H9 (cell line): ENCODE measurements at places on chromosomes 1 and 21.

GRCh38 chr1:24830680-24831272 lies 85.5 kb downstream of the CLIC4 start:
- no peak for DNase-seq

- DNase-seq: no peak
Measured at GRCh38 chr1:247500865-247501264, 35.4 kb downstream of the OR2C3 start.

GRCh38 chr1:206476591-206476990 lies 6.3 kb downstream of the IKBKE start:
- DNase-seq: no peak

DNA sequence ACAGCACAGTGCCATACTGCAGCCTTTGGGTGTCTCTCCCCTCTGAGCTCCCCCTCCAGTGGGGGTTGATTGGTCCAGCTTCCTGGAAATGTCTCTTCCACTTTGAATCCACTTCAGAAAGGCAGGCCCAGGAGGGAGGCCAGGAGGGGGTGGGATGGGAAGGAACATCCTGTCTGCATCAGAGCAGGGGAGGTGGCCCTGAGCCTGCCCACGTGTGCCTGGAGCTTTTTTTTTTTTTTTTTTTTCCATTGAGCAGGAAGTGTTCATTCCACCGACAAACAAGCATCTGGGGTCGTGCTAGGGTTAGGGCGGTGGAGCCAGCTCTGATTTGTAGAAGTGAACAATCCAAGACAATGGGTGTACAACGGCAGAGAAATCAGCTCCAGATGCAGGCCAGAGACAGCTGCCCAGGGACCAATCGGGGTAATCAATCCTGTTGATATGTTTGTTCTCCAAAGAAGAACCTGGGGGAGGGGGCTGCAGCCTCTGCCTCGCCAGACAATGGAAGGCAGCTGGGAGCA lies 93.3 kb downstream of the SSBP3 start:
- DNase-seq: peak; percentile 66

DNA sequence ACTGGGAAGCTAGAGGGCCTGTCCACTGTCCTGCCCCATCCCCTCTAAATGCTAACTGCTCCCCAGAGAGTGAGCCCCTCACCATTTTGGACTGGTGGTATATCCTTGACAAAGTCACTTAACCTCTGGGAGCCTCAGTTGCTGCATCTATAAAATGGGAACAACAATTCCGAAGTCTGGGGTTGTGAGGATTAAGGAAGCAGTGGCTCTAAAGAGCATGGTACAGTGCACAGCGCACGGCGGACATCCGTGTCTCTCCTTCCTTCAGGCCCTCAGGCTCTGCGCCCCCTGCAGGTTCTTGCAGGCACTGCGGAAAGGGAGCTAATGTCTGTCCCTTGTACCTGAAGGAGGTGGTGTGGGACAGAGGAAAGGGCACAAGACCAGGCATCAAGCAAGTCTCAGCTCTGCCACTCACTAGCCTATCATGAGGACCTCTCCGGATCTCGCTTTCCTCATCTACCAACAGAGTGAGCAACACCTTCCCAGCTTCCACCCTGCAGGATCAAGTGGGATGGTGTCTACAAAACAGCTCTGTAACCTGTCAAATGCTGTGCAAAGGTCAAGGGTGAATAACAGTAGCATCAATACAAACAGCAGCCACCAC lies 20.1 kb downstream of the ECE1 start:
- DNase-seq: peak; percentile 92

DNA sequence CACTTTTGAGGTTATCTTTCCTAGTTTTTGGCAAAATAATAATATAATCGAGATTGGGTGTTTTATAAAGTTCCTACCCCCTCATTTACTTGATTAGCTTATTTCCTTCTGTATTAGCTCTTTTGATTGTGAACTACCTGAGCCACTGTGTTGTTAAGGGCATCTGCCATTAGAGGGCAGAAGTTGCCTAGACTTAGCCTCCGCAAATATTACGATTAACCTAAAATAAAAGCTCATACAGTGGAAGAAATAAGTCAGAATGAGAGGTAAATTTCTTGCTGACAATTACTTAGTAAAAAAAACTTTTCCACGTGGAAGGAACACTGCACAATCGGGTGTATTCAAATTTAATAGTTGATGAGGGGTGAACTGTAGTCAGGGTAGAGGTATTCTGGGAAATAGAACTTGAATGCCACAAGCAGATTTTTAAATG lies 2.3 kb downstream of the H3-3A start:
- DNase-seq: no peak

GRCh38 chr1:226739696-226740065 lies 599 bp upstream of the ITPKB start:
- no peak for DNase-seq

GRCh38 chr1:116690849-116691406 lies 23.4 kb upstream of the IGSF3 start:
- DNase-seq: no peak

- no peak for DNase-seq
Measured at GRCh38 chr1:27759236-27759635, 13.8 kb upstream of the STX12 start.

GRCh38 chr1:62281922-62282555 lies 37.2 kb downstream of the KANK4 start:
- no peak for DNase-seq

GRCh38 chr1:226625832-226626576 lies 77.4 kb downstream of the STUM start:
- DNase-seq: no peak

DNA sequence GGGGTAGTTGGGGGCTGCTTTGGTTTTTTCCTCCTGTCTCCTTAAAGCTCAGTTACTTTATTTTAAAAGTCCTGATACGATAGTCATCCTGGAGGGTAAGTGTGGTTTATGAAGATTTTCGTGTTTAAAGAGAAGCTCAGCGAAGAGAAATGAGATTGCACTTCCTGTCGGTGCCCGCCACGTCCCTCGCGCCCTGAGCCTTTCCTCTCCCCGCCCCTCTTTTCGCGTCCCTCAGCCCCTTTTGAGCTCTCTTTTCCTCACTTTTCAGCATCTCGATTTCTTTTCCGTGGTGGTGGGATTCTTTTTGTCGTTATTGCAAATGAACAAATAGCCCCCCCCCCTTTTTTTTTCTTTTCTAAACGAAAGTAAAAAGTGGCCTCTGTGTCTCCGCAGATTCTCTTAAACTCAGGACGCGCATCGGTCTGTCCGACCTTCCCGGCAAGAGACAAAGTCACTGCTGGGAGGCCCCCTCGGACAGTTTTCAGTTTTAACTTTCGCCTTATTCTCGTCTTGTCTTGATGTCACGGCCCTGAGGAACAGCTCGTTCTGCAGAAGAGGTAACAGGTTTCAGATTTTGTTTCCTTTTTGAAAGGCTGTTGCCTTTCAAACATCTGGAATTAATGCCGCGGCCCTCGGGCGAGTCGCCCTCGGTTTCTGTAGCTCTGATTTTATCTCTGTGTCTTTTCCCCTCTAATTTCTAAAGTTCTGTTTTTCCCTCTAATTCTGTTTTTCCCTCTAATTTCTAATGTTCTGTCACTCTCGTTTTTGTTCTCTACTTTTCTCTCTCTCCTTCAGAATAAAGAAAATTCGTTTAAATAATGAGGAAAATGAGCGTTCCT lies 1.0 kb upstream of the DMRTA2 start:
- no peak for DNase-seq

DNA sequence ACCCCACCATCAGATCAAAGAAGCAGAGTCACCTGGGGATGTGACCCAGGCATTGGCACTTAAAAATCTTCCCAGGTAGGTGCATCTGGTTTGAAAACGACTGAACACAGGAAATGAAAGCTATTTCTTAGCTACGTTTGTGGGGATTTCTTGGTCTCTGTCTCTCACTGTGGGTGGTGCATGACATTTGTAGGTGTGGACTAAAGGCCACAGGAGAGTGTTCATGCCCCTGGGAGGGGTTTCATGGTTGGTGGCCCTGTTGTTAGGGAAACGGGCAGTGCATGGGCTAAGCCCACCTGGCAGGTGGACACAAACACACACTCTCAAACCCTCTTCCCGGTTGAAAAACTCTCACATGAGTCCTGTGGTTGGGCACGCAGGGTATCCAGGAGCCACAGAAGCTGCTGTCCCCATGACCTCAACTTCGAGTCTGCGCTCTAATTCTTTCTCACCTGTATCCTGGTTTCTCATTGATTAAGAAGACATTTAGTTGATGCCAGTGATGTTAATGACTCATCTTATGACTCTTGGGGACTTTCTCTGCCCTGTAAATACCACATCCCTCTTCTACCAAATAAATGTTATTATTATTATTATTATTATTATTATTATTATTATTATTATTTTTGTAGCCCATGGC lies 119.4 kb downstream of the MRPS6 start:
- no peak for DNase-seq
